GM12892 (cell line): ENCODE measurements at places on chromosomes 3 and 15.

DNA sequence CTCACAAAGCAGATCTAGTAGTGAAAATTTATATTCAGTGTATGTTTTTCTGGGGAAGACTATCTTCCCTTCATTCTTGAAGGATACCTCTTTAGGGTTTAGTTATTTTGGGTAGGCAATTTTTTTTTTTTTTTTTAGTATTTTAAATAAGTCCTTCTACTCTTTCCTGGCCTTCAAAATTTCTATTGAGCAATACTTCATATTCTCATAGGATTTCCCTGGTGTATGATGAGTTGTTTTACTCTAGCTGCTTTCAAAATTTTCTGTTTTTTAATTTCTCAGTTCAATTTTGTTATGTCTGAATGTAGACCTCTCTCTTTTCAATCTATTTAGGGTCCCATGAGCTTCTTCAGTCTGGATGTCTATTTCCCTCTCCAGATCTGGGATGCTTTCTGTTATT is 74.3 kb upstream of the PLSCR4 start:
- no peak for DNase-seq

DNA sequence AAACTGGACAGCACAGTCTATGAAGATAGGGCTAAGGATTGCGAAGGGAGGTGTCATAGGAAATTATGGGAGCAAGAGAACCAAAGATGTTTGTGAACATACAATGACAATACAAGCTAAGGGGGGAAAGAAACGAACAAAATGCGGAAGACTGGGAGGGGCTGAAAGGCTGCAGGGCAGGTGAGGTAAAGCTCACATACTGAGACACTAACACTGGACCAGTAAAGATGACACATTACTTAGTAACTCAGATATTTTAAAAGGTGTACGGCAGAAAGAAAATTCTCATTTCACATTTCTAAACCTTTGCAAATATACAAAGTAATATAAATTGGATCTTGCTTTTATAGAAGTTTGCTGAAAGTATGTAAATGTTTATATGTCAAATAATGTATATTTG is 10.1 kb downstream of the CLDND1 start:
- no peak for DNase-seq

GRCh38 chr3:188649521-188649920 is 495.6 kb downstream of the LPP start:
- DNase-seq = no peak

DNA sequence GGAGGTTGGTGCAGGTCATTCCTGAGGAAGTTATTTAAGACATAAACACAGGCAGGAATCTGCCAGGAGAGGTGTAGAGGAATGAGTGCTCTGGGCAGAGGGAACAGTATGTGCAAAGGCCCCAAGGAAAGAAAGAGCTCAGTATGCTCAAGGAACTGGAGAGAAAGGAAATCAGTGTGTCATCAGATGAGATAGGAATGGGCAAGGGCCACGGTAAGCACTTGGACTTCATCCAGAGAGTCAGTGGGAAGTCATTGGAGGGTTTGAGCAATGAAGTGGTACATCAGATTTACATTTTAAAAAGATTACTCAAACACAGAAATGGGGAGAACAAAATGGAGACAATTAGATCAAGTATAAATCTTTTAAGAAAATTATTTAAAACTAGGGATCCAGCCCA is 272.2 kb downstream of the ADAMTSL3 start:
- no peak for DNase-seq

DNA sequence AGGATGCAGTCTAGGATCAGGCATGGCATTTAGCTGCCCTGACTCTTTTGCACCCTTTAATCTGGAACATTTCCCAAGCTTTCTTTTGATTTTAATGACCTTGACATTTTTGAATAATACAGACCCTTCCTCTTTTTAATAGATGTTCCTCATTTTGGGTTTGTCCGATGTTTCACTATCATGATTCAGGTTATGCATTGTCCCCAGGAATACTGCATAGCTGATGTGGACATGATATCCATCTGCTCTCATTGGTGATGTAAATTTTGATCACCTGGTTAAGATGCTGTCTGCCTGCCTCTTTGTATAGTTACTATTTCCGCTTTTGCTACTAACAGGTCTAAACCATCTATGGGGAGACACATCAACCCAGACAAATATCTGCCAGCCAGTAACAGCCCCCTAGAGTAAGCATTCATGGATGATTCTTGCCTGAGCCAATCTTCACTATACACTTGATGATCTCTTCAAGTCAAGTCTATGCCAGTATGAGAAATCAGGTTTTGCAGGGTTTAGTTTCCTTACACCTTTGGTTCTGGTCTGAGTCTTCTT is 50.6 kb upstream of the ULK4 start:
- DNase-seq = no peak

DNA sequence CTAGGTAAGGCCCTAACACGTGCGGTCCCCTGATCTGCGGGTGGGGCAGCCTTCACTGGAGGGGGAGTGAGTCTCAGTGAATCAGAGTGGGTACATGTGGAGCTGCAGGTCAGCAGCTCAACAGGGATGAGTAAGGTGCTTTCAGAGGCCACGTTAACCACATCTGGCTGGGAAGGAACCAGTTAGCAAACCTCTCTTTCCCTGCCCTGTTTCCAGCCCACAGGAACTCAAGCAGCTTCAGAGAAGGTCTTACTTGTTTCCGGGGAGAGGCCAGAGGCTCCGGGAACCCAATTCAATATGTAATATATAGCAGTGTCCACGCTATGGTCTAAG is 175.3 kb downstream of the XXYLT1 start:
- DNase-seq = no peak

DNA sequence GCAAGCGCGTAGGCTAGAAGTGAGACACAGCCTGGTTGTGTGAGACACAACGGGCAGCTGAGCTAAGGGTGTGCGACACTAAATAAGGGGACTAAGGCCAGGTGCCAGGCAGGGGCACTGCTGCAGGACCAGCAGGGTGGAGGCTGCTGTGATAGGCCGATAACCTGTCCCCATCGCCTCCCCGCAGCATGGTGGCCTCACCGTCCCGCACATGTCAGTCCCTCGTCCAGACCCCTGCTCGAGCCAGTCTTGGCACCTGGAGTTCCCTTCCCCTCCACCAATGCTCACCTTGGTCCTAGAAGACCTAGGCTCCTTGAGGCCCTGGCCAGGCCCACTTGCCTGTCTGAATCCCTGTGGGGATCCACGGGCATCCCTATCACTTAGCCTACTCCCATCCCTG is 96.1 kb downstream of the HMG20A start:
- no peak for DNase-seq

DNA sequence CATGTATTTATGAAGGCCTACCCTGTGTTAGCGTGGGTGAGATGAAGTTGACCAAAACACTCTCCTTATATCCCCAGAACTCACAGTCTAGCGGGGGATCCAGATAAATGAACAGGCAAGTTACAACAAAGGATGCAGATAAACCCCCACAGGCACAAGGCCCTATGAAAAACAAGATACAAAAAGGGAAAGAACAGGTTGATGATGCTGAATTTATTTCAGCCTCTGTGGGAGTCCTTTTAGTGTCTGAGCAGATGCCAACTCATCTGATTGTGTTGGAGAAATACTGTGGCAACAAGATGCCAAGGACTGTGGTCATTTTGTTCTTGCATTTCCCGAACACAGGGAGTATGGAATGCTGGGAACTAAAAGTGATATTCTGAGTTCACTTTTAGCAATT is 300.0 kb downstream of the CHST2 start:
- DNase-seq = no peak

- no peak for DNase-seq
These were observed 26.4 kb downstream of the SLC9A9 start for GRCh38 chr3:143821862-143822261.

DNA sequence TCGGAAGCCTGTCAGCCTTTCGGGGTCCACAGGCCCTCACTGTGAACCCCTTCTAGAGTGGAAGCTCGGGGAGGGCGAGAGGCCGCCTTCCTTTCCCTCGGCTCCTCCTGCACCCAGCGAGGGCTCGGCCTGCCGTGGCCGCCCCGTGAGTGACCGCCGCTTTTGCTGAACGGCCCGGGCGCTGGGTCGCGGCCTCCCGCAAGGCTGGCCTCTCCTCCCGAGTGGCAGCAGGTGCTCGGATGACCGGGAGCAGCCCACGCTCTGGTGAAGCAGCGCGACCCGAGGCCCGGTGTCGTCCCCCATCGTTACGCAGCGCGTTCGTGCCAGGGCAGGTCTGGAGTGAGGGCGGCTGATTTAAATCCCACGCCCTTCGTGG is 53.8 kb downstream of the LRRK1 start:
- no peak for DNase-seq

- no peak for DNase-seq
These were observed 23.4 kb downstream of the NCBP2 start for GRCh38 chr3:196918968-196919367.
